ENCODE measurements at places on chromosomes 4 and X. TPM values are rescaled to one million over a fixed set of nuclear protein-coding genes. Genes with fewer than 3 reads are reported as not detected.

STPG2 gene
- 3.8 TPM for total RNA-seq

ZCCHC18 gene
- total RNA-seq, result 0.59 TPM

RAB33A gene
- total RNA-seq, result 2.6 TPM

CYSLTR1 gene
- total RNA-seq, result 3.6 TPM

FNIP2 gene
- total RNA-seq, result 55.2 TPM

GAGE12E gene
- total RNA-seq, result not detected

DGKK gene
- not detected for total RNA-seq

TBX22 gene
- not detected for total RNA-seq

RFC1 gene
- total RNA-seq, result 41.8 TPM

PDGFRA gene
- 154 TPM for total RNA-seq

AREG gene
- total RNA-seq, result 46.2 TPM

PRKG2 gene
- 1.2 TPM for total RNA-seq

S100P gene
- total RNA-seq, result 0.98 TPM

RASGEF1B gene
- total RNA-seq, result 25.0 TPM

HS3ST1 gene
- 1.6 TPM for total RNA-seq

STK26 gene
- total RNA-seq, result 15.0 TPM

KLB gene
- 23.2 TPM for total RNA-seq

TNIP3 gene
- total RNA-seq, result not detected

ARSH gene
- total RNA-seq, result 0.33 TPM

FAT4 gene
- total RNA-seq, result 13.4 TPM

GRCh38 chrX:101057093-101057714 is 5.3 kb upstream of the TRMT2B start:
- DNase-seq, result no peak

- DNase-seq, result no peak
These were observed 72.6 kb downstream of the DMD start for GRCh38 chrX:33138677-33139249.

DNA sequence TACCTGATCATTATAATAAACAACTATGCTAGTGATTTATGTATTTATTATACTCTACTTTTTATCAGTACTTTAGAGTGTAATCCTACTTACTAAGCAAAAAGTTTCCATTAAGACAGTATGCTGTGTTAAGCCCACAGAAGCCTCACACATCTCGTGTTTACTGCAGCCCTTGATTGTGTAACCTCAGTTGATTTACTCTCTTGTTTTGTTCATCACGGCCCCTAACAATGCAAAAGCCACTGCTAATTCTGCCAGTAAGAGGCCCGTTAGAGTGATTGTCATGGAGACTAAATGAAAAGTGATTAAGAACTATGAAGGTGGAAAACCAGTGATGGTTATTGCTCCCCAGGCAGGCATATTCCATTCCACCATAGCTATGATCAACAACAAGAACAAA is 436.2 kb downstream of the SPOCK3 start:
- DNase-seq, result no peak

- no peak for DNase-seq
These were observed 21.1 kb downstream of the ANXA5 start for GRCh38 chr4:121675715-121676114.

GRCh38 chr4:175833574-175834311 is 21.7 kb upstream of the GPM6A start:
- DNase-seq, result no peak

GRCh38 chr4:15325987-15326386 is 101.8 kb upstream of the C1QTNF7 start:
- DNase-seq, result no peak

GRCh38 chr4:80196922-80197573 is at the start of gene PRDM8:
TSS of gene PRDM8 (plus strand) at chr4:80197503. CDS start at chr4:80200081, 2,578 bp downstream.
- no peak for DNase-seq

- DNase-seq, result no peak
These were observed 56.9 kb upstream of the STS start for GRCh38 chrX:7090641-7091040.

GRCh38 chr4:174658246-174658645 is 136.0 kb upstream of the HPGD start:
- no peak for DNase-seq

- DNase-seq, result no peak
These were observed at the start of gene PAGE1 for GRCh38 chrX:49695276-49696180. TSS of gene PAGE1 (minus strand) at chrX:49695984. CDS start at chrX:49694770, 1,214 bp downstream.

DNA sequence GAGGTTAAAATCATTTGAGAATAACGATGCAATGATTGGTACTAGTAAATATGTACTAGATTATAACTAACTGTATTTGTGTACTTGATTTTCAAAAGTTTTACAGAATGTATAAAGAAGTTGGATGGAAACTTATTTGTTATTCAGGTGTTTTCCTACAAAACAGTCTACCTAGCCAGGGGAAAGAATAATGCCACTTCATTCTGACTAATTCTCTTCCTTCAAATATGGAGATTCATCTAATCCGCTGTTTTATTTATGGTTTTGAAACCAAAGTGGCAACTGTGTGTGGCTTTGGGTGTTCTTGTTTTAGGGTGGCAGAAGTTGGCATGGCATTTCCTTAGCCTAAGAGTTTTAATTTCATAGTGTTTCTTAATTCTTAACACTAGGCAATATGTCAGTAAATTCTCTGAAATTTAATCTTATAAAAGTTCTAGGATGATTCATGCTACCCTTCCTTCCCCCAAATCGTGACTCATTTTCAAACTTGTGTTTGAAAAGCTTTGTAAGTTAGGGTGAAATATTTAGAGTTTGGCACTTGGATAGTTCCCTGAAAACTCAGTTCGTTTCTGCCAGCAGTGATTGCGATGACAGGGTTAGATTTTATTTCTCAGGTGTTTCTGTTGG is 62.6 kb downstream of the DCLK2 start:
- no peak for DNase-seq

GRCh38 chrX:100674705-100675104 is 30.7 kb downstream of the SRPX2 start:
- no peak for DNase-seq

DNA sequence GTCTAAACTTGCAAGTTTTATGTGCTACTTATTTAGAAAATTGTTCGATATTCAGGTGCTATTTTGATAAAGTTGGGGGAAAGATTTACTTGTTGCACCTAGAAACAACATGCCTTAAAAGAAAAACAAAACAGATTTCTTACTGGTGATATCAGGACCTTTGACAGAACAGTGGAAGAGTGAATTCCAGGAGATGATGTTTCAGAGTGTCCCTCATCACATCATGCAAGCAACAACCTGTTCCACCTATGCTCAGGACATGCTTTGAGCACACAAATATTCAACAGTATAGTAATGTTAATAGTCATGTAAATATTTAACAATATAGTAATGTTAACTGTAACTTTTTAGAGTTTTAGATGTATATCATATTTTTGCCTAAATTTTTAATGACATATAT is 23.9 kb upstream of the RNF128 start:
- no peak for DNase-seq

GRCh38 chr4:91448668-91449330 is 855.0 kb upstream of the GRID2 start:
- DNase-seq, result no peak

GRCh38 chr4:153232768-153233167 is 28.5 kb downstream of the TRIM2 start:
- no peak for DNase-seq

- no peak for DNase-seq
These were observed 18.7 kb downstream of the NDNF start for GRCh38 chr4:121053601-121054143.

DNA sequence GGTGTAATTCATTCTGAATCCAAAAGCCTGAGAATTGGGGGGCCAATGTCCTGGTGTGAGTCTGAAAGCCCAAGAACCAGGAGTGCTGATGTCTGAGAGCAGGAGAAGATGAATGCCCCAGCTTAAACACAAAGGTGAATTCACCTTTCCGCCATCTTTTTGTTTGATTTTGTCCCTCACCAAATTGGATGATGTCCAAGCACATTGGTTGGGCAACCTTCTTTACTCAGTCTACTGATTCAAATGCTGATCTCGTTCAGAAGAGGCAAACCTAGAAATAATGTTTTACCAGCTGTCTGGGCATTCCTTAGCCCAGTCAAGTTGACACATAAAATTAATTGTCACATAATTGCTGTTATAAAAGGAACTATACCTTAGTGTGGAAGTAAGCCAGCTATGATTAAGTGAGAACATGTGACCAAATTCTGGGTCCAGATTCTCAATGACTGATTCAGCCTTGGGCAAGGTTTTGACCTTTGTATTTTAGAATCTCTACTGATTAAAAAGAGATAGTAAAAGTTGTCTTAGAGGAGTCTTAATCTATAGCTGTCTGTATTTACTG is 34.5 kb upstream of the SLC4A4 start:
- no peak for DNase-seq

DNA sequence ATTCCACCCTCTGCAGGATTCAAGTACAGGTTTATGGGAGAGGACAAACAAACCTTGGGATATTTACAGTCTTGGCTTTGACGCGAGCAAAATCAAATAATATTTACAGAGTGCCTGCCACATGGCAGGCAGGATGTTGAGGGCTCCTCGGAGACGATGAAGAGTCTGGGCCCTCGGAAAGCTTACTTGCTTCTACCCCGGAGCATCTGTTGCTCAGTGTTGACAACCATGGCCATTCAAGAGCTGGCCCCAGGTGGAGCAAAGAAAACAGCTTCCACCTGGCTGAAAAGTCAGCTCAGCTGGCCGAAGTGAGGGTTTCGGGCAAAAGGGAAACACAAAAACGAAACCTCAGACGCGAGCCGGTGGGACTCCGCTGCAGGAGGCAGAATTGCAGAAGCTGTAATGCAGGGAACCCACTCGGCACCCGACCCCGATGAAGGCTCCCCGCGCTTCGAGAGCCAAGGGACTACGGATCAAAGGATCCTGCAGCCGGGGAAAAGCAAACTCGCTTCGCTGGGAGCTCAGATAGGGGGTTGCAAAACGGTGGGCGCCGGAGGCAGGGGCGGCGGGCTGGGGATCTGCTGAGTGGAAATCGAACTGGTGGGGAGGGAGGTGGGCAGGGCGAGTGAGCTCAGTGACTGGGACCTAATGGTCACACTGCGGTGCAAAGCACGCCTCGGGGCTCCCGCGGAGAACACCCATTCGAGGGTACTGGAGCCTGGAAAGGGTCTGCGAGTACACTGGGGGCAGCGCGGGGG is 805 bp downstream of the ATP8A1 start:
- peak; percentile 22 for DNase-seq

- no peak for DNase-seq
These were observed 49.5 kb upstream of the GABRQ start for GRCh38 chrX:152588206-152588605.

DNA sequence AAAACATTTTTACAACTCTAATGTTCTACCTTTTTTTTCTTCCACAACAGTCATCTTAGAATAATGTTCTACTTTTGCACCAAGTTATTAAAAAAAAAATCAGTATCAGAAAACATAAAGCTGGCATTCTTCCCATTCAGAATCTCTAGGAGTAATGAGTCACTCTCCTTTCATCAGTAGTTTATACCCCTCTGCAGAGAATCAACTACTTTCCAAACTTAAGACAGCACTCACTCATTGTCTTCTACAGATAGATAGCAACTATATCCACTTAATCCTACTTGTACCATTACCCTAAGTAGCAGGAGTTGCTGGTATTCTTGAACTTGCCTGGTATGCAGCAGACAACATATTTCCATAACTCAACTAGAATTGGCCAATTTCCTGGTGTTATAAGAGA is 3.2 kb downstream of the TIGD4 start:
- DNase-seq, result no peak

GRCh38 chrX:70808942-70809940 is 99.3 kb downstream of the TEX11 start:
- DNase-seq, result no peak

GRCh38 chrX:123310112-123310511 is 126.0 kb downstream of the GRIA3 start:
- DNase-seq, result no peak

- DNase-seq, result no peak
These were observed 32.9 kb upstream of the PRPS2 start for GRCh38 chrX:12758291-12758690.

- no peak for DNase-seq
These were observed 38.1 kb upstream of the ANXA3 start for GRCh38 chr4:78513411-78513975.

DNA sequence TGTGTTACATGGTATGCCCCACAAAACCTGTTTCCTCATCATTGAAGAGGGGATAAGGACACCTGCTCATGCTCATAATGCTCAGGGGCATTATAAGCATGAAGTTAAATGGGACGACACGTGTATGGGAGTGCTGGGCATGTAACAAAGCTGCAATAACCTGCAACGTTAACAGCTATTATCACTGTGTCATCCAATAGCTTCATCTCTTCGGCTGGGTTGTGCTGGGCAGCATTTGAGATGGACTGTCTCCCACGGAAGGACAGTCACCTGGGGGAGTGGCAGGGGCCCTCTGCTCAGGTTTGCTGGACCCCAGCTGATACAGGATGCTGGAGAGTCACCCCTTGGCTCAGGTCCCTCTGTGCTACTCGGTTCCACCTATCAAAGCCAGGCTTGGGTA is 94.5 kb downstream of the NSUN7 start:
- no peak for DNase-seq

DNA sequence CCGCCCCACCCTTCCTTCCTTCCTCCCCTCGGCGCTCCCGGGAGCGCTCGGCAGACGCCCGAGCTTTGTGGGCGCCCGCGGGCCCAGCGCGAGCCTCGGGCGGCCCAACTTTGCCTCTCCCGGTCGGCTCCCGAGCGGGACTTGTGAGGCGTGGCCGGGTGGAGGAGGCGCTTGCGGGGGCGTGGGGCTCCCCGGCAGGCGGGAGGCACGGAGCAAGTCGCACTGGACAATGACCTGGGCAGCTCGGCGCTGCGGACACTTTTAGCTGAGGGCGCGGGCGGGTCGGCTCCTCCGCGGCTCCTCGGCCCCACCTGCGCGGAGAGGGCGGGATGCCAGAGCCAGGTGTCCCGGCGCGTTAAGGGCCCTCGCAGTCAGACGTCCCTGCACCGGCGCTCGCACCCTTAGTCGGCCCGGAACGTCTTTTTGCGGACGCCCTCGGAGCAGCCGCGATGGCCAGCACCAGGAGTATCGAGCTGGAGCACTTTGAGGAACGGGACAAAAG is 385 bp downstream of the DCLK2 start:
- DNase-seq, result no peak

DNA sequence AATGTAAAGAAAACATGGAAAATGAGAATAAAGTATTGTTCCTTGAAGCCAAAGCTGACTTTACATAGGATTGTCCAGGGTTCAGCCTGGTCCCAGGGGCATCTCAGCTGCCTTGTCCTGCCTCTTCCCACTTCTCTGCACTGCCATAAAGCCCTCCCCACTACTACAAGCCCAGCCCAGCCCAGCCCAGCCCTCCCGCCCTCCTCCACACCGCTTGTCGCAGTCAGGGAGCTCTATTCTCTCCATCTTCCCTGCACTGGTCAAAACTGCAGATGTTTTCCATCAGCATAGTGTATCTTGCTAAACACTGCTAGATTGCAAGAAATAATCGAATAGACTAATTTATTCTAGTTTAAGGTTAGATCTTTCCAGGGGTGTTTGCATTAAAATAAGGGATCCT is 100.3 kb downstream of the TENM3 start:
- DNase-seq, result no peak

GRCh38 chr4:53044651-53044960 is 182.5 kb downstream of the RASL11B start:
- DNase-seq, result no peak

- DNase-seq, result no peak
These were observed 869 bp upstream of the ADD1 start for GRCh38 chr4:2842687-2843262.
